ENCODE measurements at places on chromosomes 16 and 17.

GRCh38 chr17:80778716-80779115 lies 212.9 kb upstream of the CHMP6 start:
- DNase-seq: no peak

GRCh38 chr17:76381633-76382350 lies 2.6 kb upstream of the SPHK1 start:
- DNase-seq: no peak

- DNase-seq: no peak
These were observed 38.6 kb downstream of the COX10 start for GRCh38 chr17:14107889-14108288.

DNA sequence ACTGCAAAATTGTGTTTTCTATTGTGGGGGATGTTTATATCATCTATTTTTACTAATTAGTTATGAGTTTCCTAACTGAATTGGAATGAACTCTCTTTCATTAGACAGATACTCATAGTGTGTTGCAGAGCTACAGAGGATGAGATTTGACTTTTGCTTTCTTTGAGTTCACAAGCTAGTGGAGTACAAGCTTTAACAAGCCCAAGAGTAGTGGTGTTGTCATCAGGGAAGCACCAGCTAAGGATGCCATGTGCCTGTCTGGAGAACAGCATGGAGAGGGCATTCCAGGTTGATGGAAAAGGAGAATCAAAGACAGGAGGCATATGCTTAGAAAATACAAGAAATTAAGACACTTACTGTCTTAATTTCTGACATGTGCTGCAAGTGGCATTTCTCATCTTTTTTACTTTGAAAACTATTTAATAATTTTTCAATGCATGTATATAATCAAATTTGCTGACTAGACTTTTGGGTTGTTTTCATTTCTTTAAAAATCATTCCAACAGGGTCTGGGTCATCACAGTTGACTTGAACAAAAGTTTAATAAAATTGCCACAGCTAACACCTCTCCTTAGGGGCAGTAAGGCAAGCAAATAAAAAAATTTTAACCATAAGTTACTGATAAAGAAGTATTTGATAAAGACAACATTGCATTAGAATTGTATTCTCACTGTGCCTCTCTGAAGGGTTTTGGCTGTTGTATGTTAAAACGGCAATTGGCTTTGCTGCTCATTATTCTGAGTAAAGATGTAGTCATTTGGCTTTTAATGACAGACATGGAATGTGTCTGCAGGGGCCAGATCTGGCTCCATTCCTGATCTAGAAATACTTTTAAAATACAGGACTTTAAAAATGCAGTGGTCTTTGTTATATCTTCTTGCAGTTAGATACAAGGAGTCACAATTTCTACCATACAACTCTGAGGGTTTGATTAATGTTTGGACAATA lies 323.7 kb upstream of the CDH11 start:
- no peak for DNase-seq

DNA sequence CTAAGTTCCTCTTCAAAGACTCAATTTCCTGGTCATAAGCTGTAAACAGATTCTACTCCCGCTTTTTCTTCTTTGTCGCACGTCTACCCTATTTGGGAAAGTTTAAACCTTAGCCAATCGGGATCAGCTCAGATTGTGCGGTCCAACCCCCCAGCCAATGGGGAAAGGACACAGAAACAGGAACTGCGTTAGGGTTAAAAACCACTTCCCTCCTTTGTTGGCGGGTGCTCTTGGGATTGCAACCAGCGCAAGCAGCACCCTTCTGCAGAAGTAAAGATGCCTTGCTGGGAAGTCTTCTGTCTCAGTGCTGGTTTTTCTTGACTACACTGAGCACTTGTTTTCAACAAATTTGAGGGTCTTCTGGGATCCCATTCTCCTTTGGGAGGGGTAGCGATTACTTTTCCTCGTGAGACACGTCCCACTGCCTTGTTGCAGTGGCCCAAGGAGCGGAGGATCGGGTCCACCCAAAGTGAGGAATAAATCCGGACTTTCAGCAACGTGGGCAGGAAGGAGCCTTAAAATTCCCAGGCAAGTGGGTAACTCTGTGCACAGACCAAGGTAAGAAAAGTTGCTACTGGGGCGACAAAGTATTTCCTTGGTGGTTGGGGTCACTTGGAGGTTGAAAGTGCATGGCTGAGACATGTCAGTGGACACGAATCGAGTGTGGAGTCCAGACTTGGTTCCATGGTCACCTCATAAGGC lies 1.0 kb upstream of the YPEL3 start:
- DNase-seq: no peak

DNA sequence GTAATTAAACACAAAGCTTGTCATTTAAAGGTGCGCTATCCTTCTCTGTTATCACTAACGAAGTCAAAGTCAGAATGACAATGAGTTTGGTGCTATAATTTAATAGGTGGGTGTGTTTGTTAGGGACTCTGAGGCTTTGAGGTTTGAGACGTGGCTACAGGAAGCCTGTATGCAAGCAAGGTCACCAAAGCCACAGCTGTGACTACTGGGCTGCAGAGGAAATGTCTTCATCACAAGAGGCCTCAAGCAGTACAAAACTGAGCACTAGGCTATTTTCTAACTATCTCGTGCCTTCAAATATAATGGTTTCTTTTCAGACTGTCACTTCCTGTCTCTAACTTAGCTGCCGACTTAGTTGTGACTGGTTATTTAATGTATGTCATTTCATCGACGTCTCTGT lies 141.2 kb downstream of the AATF start:
- no peak for DNase-seq

DNA sequence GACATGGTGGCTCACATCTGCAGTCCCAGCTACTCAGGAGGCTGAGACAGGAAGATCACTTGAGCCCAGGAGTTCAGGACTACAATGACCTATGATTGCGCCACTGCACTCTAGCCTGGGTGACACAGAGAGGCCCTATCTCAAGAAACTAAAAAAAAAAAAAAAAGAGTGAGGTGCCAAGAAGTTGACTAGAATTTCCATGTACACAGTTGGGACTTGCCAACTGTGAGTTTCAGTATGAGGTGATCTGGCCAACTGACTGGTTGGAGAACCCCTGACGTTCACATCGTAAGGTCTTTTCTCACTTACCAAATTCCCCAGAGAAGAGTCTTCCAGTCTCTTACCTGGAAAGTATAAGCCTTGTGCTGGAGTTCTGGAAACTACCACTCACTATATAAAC lies 3.1 kb upstream of the MED11 start:
- no peak for DNase-seq
